ENCODE measurements at places on chromosomes 11 and 22.

GRCh38 chr11:8025123-8025522 lies 38.0 kb downstream of the EIF3F start:
- DNase-seq: no peak

GRCh38 chr22:49307481-49307830 lies 520.2 kb downstream of the BRD1 start:
- DNase-seq: no peak

DNA sequence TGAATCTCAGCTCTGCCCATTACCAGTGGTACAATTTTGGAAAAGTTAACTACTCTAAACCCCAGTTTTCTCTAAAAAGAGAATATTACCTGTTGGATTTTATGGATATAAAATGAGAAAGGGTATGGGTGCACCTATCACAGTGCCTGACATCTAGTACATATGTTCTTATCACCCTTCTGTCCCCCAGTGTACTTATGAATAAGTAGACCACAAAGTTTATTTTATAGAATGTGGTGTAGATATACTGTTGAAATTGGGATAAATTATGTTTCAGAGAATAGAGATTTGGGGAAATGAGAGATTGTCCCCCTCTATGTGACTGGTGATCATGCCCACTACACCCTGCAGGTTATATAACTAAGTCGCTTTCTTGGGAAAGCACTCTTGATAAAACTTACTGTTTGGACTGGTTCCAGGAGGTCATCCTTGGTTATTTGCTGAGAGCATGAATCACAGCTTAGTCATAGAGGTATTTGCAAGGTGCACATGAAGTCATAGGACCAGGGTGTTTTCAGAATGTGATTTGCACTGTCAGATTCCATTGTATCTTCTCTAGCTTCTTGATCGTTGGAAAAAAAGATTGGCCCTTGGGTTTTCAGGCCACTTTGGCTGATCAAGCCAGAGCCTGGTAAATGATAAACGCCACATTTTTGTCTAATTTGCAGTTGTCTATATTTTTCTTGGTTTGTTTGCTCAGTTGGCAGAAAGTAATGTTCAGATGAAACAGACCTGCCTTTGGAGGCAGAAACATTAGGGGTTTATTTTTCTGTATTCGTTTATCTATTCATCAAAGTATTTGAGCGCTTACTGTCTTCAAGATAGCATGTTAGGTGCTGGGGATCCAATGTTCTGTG lies 21.3 kb downstream of the STX3 start:
- DNase-seq: no peak

DNA sequence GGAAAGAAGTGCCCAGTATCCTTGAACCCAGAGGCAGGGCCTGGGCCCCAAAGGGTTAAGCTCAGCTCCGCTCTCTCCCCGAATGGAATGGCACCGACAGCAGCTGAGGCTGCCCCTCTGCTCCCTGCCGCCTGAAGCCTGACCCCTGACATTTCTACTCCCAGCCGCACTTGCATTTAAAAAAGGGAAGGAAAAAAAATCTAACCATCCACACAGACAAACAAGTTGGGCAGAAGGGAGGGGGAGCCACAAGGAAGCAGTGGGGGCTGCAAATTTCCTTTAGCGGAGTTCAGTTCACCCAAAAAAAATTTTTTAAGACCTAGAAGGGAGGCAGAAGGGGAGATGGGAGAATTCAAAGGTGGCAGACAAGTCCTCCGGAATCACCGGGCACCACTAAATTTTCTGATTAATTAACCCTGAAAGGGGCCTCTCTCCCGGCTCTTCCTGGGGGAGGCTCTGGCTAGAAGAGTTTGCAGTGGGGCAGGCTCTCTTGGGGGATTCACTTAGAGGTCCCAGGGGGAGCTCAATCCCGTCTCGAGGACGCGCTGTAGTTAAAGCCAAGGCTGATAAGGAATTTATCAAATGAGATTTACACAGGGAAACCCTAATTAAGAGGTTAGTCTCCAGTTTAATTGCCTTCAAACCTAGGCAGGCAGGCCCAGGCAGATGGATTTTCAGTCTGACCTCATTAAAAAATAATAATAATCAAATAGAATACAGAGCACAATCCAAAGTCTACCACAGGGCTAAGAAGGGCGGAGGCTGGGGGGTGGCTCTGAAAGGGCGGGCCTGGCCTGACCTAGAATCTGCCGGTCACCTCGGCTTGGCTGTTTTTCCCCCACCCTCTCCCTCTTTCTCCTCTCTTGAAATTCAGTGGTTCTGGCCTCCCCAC lies 25.6 kb downstream of the MN1 start:
- no peak for DNase-seq

- DNase-seq: no peak
Measured at GRCh38 chr11:7204778-7205177, 46.9 kb upstream of the SYT9 start.
